Left renal cortex interstitium (tissue), 4 donors: ENCODE measurements at places on chromosomes 13 and 19.

- no peak for DNase-seq
These were observed 5.7 kb downstream of the PIP5K1C start for GRCh38 chr19:3694361-3695123.

GRCh38 chr13:60759499-60759898, 362.5 kb downstream of the TDRD3 start:
- no peak for DNase-seq

DNA sequence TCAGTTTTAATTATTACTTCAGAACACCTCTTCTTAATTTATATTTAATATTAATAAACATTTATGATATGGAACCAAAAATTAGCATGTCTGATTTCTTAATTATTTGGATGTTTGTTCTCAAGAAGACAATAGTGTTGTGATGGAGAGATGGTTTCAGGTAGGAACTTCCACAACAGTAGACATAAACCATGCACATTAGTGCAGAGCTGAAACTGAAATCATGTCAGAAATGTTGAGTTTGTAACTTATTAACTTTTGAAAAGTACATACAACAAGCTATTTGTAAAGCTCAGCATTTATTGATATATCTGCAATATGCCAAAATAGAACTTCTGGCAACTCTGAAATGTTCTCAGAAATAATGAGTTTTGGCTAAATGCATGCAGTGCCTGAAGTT, 11.8 kb upstream of the EDNRB start:
- DNase-seq = no peak

- DNase-seq = no peak
These were observed 211.5 kb downstream of the URI1 start for GRCh38 chr19:30153326-30154210.

- DNase-seq = no peak
These were observed 460 bp downstream of the MEDAG start for GRCh38 chr13:30906411-30907051.

DNA sequence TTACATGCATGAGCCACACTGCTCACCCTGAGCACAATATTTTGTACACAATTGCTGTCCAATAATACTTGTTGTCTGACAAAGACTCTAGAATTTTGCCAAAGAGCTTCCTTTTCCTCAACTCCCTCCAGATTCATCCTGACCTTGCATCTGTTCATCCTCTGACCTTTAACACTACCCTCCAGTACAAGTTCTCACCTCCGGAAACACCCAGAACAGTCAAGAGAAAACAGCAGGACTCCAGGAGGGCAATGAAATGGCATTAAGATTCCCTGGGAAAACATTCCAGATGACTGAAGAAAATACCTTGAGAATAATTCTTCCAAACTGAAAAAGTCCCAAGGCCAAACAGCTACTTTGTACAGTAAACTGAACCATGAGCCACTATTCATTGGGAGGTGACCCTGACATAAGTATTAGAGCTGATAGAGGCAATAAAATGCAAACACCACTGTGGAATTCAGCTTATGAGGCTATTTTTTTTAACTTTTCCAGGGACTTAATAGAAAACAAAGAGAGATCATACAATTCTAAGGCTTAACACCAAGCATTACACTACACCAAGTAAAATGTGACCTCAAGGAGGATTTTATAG, 15.7 kb upstream of the COG3 start:
- DNase-seq = no peak

GRCh38 chr19:4847190-4847973, 15.9 kb upstream of the TICAM1 start:
- DNase-seq = no peak

GRCh38 chr19:15702534-15702930, 25.3 kb upstream of the OR10H2 start:
- DNase-seq = peak; percentile 12

GRCh38 chr13:48492470-48493065, 40.3 kb downstream of the RCBTB2 start:
- DNase-seq = no peak

DNA sequence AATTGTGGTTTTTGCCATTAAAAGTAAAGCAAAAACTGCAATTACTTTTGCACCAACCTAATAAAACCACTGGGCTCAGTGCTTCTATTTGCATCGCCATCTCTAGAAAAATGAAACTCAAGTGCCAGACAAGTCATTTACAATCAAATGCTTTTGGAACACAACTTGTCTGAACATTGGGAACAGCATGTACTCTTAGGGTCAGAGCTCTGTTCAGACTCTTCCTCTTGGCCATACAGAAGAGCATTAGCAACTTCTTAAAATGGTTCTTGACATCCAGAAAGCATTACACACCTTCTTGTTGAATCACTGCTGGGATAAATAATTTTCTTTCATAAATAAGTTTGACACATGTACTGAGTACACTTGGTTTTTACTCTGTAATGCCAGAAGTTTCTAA, 272.5 kb downstream of the DCLK1 start:
- no peak for DNase-seq

- no peak for DNase-seq
These were observed 65.8 kb downstream of the MLLT1 start for GRCh38 chr19:6213696-6214641.

DNA sequence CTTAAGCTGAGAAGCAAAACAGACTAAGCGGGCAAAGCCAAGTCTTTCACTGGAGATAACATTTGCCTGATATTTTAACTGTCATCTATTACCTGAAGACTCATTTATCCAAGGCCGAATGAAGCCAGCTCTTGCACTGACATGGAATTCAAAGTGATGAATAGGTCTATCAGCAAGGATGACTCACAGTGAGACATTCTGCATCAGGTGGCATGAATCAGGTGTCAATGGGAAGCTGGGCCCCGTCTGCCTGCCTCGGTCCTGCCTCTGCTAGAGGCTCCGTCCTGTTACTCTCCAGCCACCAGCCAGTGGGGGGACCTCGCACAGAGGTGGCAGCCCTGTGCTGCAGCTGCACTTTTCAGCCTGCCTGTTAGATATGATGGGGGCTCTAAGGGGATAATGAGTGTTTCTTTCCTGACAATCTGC, 23.5 kb downstream of the STARD13 start:
- DNase-seq = no peak

- DNase-seq = no peak
These were observed 111.4 kb upstream of the SLC7A1 start for GRCh38 chr13:29706923-29707322.

DNA sequence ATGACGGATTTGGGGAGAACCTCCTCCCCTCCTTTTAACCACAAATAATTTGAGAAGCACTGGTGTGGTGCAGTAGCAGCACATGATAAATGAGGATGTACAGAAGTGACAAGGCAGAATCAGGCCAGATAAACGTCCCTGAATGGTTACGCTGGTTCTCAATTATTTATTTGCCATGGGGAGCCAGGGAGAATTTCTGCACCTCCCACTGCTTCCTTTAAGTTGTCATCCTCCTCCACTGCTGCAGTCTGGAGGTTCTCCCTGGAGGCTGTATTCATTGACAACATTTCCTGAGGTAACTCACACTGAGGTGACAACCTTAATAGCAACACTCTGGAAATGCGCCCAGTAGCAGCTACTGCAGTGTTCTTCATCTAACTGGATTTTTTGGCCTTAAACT, 308.9 kb upstream of the SLITRK1 start:
- no peak for DNase-seq

DNA sequence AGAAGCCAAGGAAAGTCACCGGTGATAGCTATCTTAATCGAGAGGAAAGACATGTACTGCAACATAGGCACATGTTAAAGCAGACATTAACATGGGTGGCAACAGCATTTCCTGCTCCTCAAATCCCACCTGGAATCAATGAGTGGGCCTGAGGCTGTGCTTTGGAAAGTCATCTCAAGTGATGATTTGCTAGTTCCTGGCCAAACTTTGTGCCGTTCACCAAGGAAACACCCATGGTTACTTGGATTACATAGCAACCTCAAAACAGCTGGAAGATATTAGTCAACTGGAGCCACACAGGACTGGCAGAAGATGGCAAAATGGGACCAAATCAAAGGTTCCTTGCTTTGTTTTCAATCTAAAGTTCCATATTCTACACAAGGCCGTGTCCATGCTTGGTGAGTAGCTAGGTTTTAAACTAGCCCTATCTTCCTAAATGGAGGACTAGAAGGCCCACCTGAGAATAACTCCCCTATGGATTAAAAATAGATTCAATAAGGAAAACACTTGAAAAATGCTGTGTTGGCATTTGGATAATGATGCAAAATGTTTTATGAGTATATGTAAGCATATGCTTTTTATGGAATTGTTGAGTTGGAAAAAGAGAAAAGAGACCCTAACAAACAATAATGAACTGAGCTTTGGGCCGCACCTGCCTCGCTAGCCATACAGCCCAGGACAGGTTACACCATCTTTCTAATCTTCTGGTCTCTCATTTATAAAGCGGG, 144.5 kb downstream of the RGCC start:
- DNase-seq = no peak

- no peak for DNase-seq
These were observed 36.7 kb downstream of the DCLK1 start for GRCh38 chr13:36094478-36094877.

DNA sequence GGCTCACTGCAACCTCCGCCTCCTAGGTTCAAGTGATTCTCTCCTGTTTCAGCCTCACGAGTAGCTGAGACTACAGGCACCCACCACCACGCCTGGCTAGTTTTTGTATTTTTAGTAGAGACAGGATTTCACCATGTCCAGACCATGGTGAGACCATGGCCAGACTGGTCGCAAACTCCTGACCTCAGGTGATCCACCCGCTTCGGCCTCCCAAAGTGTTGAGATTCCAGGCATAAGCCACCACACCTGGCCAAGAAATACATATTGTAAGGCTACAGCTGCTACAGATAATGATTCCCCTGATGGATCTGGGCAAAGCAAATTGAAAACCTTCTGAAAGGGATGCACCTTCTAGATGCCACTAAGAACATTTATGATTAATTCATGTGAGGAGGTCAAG, 17.8 kb downstream of the PLPP2 start:
- no peak for DNase-seq

GRCh38 chr13:98761986-98762616, 9.6 kb upstream of the SLC15A1 start:
- DNase-seq = no peak

DNA sequence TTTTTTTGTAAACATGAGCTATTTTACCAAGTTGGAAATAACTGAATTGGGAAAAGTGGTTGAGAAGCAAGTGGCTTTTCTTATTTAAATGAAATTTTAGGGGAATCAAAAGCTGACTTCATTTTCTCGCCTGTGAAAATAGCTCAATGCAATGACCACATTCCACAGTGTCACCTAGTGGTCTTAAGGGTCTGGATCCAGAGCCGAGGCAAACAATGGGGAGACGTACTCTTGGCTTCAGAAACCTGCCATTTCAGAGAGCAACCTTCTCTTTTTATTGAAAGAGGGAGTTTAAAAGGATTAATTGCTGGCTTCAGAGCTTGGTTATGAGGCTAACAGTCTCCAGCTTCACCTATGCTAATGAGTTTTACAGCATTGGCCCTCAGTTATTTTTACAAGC, 39.7 kb upstream of the RXFP2 start:
- DNase-seq = no peak

GRCh38 chr13:47832458-47832972, 168.6 kb downstream of the SUCLA2 start:
- DNase-seq = no peak

GRCh38 chr13:109785141-109785891, 1.1 kb downstream of the IRS2 start:
- no peak for DNase-seq

GRCh38 chr13:48446464-48446863, 33.6 kb upstream of the LPAR6 start:
- DNase-seq = no peak

DNA sequence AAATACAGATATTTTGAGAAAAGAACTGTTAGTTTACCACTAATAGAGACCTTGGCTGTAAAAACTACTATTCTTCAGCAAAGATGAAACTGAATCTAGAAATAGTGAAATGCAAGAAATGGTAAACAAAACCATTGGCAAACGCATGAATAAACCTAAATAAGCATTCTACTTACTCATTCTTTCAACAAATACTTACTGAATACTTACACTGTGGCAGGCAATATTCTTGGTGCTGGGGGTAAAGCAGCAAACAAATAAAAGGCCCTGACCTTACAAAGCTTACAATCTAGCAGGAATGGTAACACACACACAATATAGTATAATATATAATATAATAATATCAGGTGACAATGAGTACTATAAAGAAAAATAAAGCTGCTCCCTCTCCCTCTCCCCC, 38.7 kb downstream of the KATNAL1 start:
- DNase-seq = no peak
